G401 (cell line): ENCODE measurements at places on chromosomes 13 and 19. TPM values are rescaled to one million over a fixed set of nuclear protein-coding genes. Genes with fewer than 3 reads are reported as not detected.

DNA sequence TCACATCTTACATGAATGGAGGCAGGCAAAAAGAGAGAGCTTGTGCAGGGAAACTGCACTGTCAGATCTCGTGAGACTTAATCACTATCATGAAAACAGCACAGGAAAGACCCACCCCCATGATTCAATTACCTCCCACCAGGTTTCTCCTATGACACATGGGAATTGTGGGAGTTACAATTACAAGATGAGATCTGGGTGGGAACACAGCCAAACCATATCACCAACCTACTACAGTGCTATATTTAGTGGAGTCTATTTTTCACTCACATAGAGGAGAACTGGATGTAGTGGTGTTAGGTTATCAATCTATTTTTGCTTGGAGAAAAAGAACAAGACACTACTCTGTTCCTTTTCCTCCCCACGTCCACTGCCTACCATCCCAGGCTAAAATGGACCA lies 276.6 kb downstream of the KCTD12 start:
- no peak for DNase-seq

- DNase-seq = no peak
These were observed 16.2 kb downstream of the CERS1 start for GRCh38 chr19:18879579-18880373.

- no peak for DNase-seq
These were observed 430.3 kb downstream of the EFNB2 start for GRCh38 chr13:106105153-106105552.

GRCh38 chr13:35704331-35704730 lies 227.8 kb upstream of the MAB21L1 start:
- DNase-seq = no peak

ZNF773 gene
- total RNA-seq = 3.8 and 11.8 TPM in 2 replicates

NOTCH3 gene
- total RNA-seq = 13.5 and 16.4 TPM in 2 replicates

SPC24 gene
- 74.0 and 74.7 TPM in 2 replicates for total RNA-seq

NLRP4 gene
- 0.07 TPM in 1 of 2 replicates, not detected in the other for total RNA-seq

MEIS3 gene
- 114 and 148 TPM in 2 replicates for total RNA-seq
